ENCODE measurements at places on chromosomes 5 and 9.
A peak's percentile ranks its signal among the peaks of the same experiment; 100 is the strongest.

- DNase-seq, result no peak
Measured at GRCh38 chr5:92421942-92422341, 1038.8 kb upstream of the ARRDC3 start.

GRCh38 chr5:23234197-23234596, 273.2 kb upstream of the PRDM9 start:
- no peak for DNase-seq

DNA sequence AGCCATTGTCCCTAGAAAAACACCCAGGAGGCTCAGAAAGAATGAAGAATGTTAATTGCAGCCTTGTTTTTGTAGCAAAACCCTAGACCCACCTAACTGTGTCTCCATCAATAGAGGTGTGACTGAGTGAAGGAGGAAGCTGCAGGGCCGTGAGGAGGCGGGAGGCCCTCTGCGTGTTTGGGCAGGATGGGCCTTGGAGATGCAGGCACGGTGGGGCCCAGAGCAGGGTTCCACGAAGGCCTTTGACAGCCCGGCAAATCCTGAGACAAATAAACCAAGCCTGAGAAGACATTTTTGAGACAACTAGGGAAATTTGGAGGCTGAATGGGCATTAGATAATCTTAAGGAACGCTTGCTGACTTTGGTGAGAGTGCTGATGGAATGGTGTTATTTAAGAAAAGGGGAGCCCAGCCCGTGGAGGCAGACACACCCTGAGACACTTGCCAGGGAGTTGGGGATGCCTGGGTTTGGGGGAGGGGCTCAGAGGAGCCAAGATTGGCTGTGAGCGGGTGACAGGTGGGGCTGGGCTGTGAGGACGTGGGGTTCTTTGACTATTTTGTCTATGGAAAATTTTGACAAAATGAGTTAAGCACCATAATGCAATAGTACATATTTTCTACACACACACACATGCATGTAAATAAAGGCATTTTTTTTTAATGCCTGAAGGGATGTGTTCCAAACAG, 48.8 kb downstream of the BARX1 start:
- no peak for DNase-seq

DNA sequence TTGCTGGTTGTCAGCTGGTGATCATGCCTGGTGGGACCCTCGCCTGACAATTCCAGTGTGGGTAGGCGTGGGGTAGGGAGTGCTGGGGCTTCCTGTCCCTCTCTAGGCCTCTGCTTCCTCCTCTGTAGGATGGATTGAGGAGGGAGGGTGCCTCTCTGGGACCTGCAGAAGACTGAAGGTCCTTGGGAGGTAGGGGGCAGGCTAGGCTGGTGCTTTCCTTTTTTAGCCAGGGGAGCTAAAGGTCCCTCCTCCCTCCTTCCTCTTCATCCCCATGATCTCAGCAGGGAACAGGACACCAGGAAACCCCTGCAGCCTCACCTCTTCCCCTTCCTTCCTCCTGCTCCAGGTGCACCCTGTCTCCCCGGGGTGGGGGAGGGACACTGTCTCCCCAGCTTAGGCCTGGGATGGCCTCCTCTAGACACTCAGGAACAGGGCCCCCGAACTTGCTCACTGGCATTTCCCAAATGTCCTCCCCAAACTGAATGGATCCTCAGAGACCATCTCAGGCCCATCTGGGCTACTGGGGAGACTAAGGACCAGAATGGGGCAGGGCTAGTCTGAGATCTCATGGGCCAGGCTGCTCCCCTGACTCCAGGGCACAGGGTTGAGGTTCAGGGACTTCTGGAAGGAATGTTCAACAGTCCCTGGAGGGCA, 8.4 kb downstream of the SH2D3C start:
- no peak for DNase-seq

DNA sequence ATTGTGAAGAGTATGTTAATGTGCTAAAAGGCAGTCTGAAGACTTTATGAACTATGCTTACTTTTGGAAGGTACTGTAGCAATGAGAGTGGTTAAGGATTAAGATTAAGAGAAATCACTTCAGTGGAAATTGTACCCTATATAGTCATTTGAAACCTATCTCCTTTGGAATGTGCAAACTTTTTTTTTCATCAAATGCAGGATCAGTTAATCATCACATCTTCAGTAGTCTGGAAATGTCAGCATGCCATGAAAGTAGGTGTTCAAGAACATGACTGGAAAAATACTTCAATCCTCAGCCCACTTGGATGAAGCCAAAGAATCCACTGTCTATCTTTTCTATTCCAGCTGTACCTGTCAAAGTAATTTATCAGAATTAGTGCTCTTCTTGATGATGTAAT, 157.8 kb upstream of the TMEM161B start:
- DNase-seq, result no peak

DNA sequence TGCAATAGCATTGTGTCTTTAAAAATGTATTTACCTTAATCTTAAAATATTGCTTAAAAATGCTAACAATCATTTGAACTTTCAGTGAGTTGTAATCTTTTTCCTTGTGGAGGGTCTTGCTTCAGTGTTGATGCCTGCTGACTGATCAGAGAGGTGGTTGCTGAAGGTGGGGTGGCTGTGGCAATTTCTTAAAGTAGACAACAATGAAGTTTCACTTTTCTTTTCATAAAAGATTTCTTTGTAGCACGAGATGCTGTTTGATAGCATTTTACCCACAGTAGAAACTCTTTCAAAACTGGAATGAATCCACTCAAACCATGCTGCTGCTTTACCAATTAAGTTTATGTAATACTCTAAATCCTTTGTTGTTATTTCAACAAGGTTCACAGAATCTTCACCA, 50.8 kb downstream of the NR3C1 start:
- DNase-seq, result peak; percentile 14

DNA sequence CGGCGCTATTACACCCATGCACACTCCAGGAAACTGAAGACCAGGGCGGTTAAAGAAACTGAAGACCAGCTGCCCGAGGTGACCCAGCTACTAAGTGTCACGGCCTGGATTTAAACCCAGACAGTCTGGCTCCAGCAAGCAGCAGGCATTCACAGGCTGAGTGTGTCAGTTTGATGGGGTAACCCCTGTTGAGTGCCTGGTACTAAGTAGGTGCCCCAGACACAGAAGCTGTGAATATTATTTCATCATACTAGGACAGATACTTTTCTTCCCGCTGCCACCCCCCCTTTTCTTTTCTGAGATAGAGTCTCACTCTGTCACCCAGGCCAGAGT, 7.3 kb downstream of the ENG start:
- no peak for DNase-seq

DNA sequence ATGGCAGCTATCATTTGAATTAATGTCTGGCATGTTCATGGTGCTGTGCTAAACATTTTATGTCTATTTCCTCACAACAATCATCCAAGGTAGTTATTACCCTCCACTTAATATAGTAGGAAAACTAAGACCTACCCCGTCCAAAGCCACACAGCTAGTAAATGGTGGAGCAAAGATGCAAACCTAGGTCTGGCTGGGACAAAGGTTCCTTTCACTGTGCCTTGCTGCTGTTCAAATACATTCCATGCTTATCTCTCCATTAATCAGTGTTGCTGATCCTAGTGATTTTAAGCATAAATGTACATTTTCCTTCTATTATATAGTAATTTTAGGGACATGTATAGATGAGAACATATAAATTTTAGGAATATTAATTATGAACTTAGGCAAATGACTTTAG, 38.7 kb downstream of the CCDC125 start:
- no peak for DNase-seq

DNA sequence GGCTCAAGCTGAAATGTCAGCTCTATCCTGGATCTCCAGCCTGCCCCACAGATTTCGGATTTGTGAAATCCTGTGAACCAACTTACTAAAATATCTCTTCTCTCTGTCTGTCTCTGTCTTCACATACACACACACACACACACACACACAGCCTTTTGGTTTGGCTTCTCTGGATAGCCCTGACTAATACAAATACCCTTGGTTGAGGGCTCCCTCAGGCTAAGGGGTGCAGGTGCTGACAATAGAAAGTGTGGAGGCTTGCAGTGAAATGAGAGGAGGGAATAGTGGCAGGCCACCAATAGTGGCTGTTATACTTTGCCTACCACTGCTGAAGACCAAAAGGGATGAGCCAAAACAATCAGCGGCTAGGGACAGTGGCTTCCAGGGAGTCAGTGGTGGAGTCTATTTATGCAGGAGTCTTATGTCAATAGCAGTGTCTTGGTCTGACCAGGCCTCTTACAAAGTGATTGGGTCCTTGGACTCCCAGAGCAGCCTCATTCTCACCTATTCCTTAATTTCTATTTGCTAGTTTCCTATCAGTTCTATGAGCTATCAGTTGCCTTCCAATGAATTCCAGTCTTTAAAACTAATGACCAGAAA, 93.2 kb upstream of the GAS1 start:
- DNase-seq, result no peak

- no peak for DNase-seq
Measured at GRCh38 chr5:9500625-9501024, 45.2 kb downstream of the SEMA5A start.

GRCh38 chr5:197892-198489, 6.7 kb downstream of the LRRC14B start:
- DNase-seq, result no peak

DNA sequence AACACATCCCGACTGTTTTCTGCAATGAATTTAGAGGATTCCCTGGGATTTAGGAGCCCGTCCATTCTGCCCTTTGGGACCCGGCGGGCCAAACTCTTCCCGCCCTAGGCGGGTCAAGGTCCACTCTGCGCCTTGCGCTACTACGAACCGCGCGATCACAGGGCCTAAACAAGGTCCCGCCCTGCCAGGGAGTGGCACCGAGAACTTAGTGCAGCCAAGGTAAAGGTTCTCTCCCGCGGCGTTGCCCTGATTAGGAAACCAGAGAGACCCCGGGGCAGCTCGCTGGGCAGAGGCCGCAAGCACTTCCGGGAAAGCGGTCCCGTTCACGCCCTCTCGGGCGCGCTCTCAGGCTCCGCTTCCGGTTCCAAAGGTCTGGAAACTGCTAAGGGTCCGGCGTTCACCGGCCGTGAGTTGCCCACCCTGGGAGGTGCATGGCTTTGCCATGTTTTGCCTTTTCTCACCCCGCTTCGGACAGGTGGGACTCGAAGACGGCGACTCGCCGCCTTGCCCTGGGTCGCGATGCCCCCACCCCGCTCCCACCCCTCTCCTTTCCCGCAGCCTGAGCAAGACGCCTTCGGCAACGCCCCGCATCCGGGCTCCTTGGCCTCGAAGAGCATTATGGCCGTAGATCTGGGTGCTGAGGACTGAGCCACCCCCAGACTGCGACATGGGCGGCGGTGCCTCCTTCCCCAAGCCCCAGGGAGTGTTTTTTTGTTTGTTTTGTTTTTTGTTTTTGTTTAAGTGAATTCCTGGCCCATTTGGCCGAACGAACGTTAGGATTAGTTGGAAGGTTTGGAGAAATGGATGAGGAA, 23.4 kb downstream of the HNRNPK start:
- DNase-seq, result peak; percentile 77

DNA sequence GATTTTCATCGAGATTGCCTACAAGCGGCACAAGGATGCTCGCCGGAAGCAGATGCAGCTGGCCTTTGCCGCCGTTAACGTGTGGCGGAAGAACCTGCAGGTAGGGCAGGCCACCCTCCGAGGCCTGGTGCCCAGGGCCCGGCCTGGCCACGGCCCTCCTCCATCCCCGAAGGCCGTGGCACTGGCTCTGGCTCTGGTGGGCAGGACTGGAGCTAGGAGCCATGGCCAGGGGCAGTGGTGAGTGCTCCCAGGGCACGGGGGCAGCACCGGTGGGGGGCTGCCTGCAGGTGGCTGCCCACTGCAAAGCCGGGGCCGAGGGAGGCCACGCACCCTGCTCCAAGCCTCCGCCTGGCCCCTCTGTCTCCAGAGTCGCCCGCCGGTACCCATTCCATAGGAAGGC, 6.0 kb downstream of the LRRC26 start:
- no peak for DNase-seq

DNA sequence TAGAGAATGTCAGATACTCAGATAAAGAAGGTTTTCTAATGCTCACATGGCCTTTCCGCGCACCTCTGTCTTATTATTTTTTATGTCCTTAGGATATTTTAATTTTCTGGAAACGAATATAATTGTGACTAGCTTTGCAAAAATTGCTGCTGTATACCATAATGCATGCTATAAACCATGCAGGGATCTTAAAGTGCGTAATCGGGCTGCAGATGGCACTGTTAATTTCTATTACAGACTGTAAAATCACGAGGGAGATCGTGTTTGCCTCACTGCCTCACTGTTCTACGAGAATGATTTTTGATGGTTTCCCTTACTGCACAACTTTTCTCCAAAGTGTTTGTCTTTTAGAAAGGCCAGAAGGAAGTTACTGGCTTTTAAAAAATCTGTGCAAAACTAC, 356.1 kb downstream of the TUSC1 start:
- no peak for DNase-seq

All from stimulated activated naive CD8-positive, alpha-beta T cell treated with anti-CD3 and anti-CD28 coated beads, Interleukin-15, Interleukin-2, amounts not matched to agents 100 U/mL and 50 U/mL, for 24 hours (primary cell).